ENCODE measurements at places on chromosomes 13 and 19.

DNA sequence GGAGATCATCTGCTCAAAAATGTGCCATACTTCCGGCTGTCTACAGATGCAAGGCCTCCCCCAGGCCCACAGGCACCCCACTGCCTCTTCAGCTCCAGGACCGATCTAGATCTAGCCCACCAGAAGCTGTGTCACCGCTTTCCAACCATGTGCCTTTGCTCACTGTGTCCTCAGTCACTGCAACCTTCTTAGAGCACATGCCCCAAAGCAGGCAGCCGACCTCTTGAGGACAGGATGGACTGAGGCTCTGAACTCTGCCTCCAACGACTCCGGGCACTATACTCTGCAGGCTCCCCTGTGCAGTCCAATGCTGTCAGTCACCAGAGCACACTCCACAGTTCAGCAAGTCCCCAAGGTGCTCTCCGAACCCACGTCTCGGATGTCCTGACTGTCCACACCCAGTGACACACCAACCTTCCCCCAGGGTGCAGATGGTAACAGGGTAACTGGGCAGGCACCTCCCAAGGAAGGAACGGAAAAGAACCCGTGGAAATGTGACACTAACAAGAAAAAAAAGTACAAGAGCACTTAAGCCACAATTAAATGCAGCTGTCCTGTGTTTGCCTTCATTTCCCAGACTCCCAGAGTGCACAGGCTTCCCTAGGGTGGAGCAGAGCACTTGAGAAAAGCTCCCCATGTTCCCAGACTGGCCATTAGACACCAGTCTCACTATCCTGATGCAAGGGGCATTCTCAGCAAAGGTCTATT is 4.8 kb downstream of the STK24 start:
- peak; percentile 59 for DNase-seq

DNA sequence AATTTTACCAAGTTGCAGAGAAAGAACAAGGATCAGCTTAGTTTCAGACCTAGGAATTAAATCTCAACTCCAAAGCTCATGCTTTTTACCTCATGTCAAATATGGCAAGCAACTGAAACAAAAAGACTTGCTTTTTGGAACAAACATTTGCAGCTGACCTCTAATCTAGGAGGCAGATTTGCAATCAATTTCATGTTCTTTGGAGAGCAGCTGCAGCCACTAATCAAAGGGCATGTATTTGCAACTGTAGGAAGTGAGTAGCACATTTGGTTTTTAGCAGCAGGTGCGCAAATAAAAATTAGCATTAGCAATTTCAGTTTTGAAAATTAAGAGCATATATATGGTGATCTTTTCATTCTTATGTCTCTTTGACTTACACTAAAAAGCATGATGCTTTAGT is 459.3 kb upstream of the SLC10A2 start:
- DNase-seq = no peak

GRCh38 chr19:14761607-14762006 is 16.8 kb downstream of the ADGRE2 start:
- DNase-seq = no peak

- no peak for DNase-seq
These were observed 171.5 kb upstream of the CSNK1A1L start for GRCh38 chr13:37277007-37277406.

GRCh38 chr19:29667901-29668341 is 2.7 kb downstream of the PLEKHF1 start:
- peak; percentile 28 for DNase-seq

DNA sequence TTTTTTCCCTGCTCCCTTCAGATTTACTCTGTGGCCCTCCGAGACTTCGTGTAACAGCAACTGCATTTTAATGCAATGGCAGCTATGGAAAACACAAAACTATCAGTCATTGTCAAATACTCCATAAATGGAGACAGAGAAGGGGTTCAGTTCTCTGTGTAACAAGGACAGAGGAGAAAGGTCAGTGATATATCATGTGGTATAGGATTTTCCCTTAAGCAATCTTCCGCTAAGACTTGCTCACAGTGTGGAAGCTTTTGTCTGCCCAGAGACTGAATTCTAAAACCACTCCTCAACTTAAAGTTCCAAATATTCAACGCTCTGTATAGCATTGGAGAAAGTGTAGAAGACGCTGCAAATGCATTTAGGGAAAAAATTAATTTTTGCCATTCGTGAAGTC is 111.3 kb upstream of the EDNRB start:
- DNase-seq = no peak

DNA sequence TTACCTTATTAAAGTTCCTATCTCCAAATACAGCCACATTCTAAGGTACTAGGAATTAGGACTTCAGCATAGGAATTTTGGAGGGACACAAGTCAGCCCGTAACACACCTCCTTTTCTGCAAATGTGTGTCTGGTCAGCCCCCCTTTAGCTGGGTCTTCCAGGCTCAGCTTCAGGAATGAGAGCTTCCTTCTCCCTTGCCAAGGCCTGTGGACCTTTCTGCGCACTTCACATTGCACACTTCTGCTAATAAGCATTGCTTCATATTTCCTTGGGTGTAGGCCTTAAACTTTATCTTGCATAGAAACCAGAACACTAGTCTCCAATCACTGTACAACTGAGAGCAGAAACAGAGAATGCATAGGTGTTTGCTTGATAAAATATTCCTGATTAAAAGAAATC is 4.5 kb upstream of the STK24 start:
- no peak for DNase-seq

- no peak for DNase-seq
These were observed 872 bp downstream of the HOMER3 start for GRCh38 chr19:18939922-18940768.

GRCh38 chr13:99993660-99994637 is 12.4 kb downstream of the ZIC2 start:
- no peak for DNase-seq

All from NCI-H2171 (cell line).